Transverse colon (tissue), 4 donors: ENCODE measurements at places on chromosomes 4 and X. TPM values are rescaled to one million over a fixed set of nuclear protein-coding genes. Genes with fewer than 3 reads are reported as not detected.
A peak's percentile ranks its signal among the peaks of the same experiment; 100 is the strongest.

ARHGAP36 gene
- total RNA-seq, result not detected

DNA sequence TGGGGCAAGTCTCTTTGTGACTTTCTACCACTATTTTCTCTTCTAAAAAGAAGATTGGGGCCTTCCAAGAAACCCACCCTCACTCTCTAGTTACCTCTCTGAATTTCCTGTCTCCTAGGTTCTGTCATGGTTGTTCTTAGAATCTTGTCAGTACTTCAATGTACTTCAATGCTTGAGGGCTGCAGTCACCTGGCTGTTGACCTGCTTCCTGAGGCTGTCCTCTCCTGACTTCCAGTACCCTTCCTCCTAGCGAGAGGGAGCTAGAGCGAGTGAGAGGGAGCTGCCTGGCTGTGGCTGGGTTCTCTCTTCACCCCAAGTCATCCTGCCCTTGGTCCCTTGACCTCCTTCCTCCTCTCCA, 17.7 kb downstream of the CD99L2 start:
- no peak for DNase-seq

DNA sequence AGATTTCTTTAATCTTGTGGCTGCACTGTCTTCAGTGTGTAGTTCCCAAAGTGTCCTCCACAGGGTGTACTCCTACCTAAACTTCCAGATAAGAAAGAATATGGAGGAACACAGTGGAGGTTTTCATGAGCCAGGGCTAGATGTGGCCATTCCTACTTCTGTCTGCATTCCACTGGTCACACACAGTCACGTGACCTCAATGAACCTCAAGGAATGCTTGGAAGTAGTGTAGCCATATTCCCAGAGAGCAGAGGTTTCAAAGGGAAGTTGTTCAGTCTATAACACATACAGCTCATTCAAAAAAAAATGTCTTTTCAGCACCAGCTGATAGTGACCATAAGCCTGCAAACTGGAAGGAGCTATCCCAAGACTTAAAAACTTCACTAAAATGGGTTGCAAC, 53.6 kb downstream of the ASB9 start:
- DNase-seq, result no peak

GRCh38 chrX:41381685-41382084, 47.7 kb downstream of the DDX3X start:
- DNase-seq, result peak; percentile 66

- DNase-seq, result no peak
Measured at GRCh38 chr4:83759611-83760010, 223.7 kb downstream of the GPAT3 start.

DNA sequence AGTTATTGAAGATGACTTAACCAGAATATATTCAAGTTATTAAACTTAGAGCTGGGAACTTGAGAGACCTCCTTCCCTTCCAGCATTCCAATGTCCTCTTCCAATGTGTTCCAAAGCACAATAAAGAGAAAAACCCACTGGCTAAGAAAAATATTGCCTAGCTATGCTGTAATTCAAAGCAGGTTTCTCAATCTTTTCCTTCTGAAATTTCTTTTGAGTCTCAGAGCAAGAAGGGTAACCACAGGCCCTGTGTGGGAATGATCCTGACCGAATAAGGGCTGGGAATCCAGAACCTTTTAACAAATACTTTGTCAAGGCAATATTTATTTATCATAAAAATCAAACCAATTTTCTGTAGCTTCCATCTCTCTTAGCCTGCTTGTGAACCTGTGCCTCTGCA, 150.7 kb upstream of the SFRP2 start:
- no peak for DNase-seq

FTSJ1 gene
- total RNA-seq, result 33.2 TPM

DUSP21 gene
- total RNA-seq, result not detected

FAM9C gene
- total RNA-seq, result not detected

GRCh38 chr4:7910952-7911578, 28.6 kb downstream of the AFAP1 start:
- no peak for DNase-seq

GRCh38 chrX:99073551-99073950, 1336.5 kb downstream of the PCDH19 start:
- DNase-seq, result no peak

- no peak for DNase-seq
Measured at GRCh38 chr4:84837751-84838150, 128.7 kb downstream of the WDFY3 start.

DNA sequence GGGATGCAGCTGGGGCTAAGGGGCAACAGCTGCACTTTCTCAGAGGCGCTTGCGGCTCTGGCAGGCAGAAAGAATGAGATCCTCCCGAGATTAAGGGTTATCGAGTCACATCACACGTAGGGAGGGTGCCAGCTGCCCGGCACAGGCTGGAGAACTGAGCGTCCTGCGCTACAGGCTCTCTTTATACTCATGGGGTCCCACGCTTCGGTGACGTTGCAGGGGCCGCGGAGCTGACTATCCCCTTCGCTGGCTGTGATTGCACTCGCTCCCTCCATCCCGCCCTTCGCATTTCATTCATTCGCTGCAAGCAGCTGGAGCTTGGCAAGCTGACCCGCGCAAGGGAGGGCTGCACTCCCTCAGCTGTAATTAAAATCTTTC, at the start of gene TACR3:
TSS of gene TACR3 (minus strand) at position 156 of the 378 bp plus-strand sequence. CDS start 310 bp downstream, outside the sequence.
- DNase-seq, result no peak

GASK1B gene
- total RNA-seq, result 22.5 TPM

GRCh38 chrX:101659601-101660063, at the start of gene ARMCX2:
ARMCX2 (minus strand) TSS chrX:101659850; CDS start chrX:101657588, 2,262 bp downstream.
- peak; percentile 44 for DNase-seq

SASH3 gene
- total RNA-seq, result 1.6 TPM

GRCh38 chrX:21982311-21982710, 41.8 kb downstream of the SMS start:
- no peak for DNase-seq

GRCh38 chr4:148376151-148376550, 66.1 kb downstream of the NR3C2 start:
- DNase-seq, result peak; percentile 72

GPRASP3 gene
- total RNA-seq, result 4.0 TPM

DNA sequence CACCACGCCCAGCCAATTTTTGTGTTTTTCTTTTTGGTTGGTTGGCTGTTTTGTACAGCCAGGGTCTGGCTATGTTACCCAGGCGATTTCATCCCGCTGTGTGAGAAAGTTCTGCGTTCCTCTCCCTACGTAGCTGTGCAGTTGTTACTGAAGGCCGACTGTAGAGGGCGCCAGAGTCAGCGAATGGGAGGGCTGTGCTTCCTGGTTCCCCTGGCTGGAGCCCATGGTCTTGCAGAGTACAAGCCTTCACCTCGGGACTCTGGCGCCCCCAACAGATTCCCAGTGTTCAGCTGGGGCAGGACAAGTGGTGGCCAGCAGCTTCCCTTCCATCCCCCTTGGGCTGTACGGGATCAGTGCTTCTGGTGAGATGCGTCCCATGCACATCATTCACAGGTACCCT, 5.6 kb upstream of the CT45A1 start:
- peak; percentile 16 for DNase-seq

- no peak for DNase-seq
Measured at GRCh38 chr4:119479180-119479808, 149.3 kb downstream of the PDE5A start.

DNA sequence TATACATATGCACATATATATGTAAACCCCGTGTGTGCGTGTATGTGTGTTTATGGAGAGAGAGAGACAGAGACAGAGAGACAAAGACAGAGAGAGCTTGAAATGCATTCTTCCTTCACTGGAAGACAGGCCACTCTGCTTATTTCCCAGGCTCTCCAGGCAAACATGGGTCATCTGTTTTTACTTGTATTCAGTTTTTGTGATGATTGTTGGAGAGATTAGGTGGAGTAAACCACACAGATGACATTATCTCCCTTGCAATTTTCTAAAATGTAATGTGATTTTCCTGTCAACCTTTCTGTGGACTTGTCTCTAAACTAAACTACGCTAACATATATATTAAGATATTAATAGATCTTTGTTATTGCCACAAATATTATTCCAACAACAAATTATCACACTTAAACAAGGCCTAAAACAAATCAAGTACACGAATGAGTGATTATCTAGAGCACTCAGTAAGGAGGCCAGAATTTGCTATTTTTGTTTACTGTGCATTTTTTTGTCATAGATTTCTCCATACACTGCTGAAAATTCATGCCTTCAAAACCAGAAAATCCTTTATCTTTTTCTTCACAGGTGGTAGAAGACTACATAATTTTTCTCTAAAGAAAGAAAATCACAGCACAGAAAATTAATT, 251.8 kb upstream of the SLIT2 start:
- DNase-seq, result no peak

- DNase-seq, result no peak
Measured at GRCh38 chr4:161336016-161336530, 827.7 kb downstream of the FSTL5 start.

TMSB15C gene
- total RNA-seq, result 2.2 TPM

- no peak for DNase-seq
Measured at GRCh38 chr4:56139241-56139827, 190.6 kb downstream of the CEP135 start.

PFKFB1 gene
- total RNA-seq, result not detected
